Natural killer cell (primary cell): ENCODE measurements at places on chromosomes 7 and 10.

DNA sequence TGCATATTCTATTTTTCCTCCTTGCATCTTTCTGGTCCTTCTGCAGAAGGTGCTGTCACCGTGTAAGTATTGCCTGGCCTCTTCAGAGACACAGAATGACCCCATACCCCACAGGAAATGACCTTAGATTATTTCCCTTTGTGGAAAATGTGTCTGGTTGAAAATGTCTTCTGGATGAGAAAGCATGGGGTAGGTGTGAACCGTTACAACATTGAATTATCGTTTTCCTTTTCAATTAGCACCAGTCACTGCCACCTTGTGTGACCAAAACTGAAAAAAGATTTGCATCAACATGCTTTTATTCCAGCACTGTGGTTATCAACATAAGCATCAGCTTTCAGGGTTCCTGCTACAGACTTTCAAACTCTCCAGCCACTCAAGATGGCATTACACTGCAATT, 58.0 kb upstream of the CELF2 start:
- no peak for DNase-seq

GRCh38 chr10:11150231-11150731, 132.6 kb downstream of the CELF2 start:
- no peak for DNase-seq

- DNase-seq: no peak
Observed at GRCh38 chr7:95547361-95548348, 48.7 kb downstream of the PDK4 start.

DNA sequence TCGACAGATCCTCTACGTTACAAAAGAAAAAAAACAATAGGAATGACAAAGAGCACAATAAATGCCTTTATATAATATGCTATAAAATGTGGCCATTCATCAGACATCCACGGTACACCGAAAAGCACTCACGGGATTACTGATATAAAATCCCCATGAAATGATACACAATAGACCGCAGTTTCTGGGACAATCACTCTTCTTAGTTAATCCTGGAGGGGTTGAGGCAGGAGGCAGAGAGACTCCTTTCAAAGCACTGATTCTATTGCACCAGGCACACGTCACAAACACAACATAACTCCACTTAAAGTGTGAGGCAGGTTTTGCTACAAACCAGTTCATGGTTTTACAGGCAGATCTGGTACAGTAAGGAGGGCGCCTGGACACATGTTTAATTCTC, 113.8 kb downstream of the FGFR2 start:
- no peak for DNase-seq

- DNase-seq: no peak
Observed at GRCh38 chr7:24372961-24373955, 89.3 kb downstream of the NPY start.

GRCh38 chr10:112374724-112375541, 1.0 kb downstream of the ACSL5 start:
- peak; percentile 27 for DNase-seq

GRCh38 chr7:155985518-155986250, 173.4 kb upstream of the SHH start:
- DNase-seq: no peak

GRCh38 chr10:122688293-122688989, 11.2 kb downstream of the C10orf120 start:
- no peak for DNase-seq

DNA sequence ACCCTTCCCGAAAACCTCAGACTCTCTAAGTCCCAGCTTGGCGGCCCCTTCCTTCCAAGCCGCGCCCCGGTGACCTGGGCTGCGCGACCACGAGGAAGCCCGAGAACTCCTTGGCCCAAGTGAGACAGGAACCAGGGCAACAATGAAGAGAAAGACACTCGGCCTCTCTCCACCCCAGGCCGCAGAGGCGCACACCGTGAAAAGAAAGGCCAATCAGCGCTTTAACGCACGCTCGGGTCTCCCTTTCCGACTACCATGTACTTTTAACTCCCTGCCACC, 166.4 kb upstream of the PPP1R3A start:
- DNase-seq: no peak

GRCh38 chr7:108846471-108846870, 276.8 kb downstream of the DNAJB9 start:
- no peak for DNase-seq

GRCh38 chr7:867406-868188, 8.8 kb upstream of the GET4 start:
- no peak for DNase-seq

DNA sequence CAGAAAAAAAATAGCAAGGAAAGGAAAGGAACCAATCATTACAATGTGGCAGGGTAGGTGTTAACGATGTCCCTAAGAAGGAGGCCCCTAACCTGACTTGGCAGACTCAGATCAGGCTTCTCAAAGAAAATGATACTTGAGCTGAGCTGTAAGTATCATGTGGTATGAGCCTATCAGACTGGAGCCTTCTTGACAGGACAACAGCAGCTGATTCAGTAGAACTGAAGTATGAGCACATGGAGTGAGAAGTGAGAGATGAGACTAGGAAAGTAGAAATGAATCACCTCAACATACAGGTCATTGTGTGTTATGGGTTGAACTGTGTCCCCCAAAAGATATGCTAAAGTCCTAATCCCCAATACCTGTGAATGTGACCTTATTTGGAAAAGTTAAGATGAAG, 66.3 kb downstream of the MTERF1 start:
- no peak for DNase-seq

- no peak for DNase-seq
Observed at GRCh38 chr7:24854866-24855265, 97.6 kb upstream of the GSDME start.

DNA sequence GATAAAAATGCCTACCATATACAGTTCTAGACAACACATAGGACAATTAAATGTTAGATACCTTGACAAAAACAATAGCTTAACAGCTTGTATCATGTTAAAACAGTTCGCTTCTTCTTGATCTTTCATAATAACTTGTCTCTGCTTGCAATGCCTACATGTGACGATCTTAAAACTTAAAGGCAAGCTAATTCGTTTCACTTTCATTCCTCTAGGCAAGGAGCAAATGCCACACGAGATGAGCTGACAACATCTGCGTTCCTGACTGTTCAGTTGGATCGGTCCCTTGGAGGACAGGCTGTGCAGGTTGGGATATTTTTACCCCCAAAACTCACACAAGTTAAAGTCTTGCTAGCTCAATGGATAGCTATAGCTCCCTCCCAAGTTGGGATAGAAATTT, 51.6 kb upstream of the ARL4A start:
- no peak for DNase-seq

GRCh38 chr7:22722536-22723180, 4.3 kb upstream of the IL6 start:
- DNase-seq: no peak

- no peak for DNase-seq
Observed at GRCh38 chr7:26011039-26011696, 140.8 kb upstream of the NFE2L3 start.

GRCh38 chr10:43278216-43278615, 11.4 kb upstream of the RASGEF1A start:
- DNase-seq: no peak

DNA sequence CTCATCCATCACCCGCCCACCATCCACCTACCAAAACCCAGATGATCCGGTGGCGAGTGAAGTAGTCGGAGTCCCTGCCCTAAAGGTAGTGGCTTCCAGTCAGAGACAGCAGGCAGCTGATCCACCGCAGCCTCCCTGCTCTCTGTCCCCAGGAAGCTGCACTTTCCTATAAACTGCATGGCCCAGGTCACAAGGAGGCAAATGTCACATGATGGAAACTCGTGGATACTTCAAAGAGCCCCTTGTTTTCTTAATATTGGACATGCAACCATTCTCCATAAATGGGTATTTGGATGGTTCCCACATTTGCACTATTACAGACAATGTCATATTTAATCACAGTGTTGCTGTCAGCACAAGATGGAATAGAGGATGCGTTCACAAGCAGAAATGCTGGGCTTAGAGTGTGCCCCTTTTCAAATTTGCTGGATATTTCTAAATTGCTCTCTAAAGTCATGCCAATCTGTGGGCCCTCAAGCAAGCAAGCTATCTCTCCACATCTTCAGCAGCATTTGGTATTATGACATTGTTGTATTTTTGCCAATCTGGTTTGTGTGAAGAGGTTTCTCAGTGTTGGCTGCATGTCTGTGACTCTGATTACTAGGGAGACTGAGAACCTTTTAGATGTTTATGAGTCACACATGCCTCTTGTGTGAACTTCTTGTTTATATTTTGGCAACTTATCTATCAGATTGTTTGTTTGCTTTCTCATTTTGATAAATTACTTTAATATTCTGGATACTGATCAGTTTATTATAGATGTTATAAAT, 822.0 kb downstream of the TNS3 start:
- no peak for DNase-seq
